ENCODE measurements at places on chromosomes 11 and 22.

GRCh38 chr11:86515297-86516094 lies 140.8 kb downstream of the CCDC81 start:
- DNase-seq, result no peak

- peak; percentile 32 for DNase-seq
These were observed 27.8 kb upstream of the ELFN2 start for GRCh38 chr22:37454857-37455686.

- DNase-seq, result no peak
These were observed 53.0 kb downstream of the OSBPL5 start for GRCh38 chr11:3111919-3112690.

GRCh38 chr11:86476109-86476861 lies 101.6 kb downstream of the CCDC81 start:
- DNase-seq, result no peak

DNA sequence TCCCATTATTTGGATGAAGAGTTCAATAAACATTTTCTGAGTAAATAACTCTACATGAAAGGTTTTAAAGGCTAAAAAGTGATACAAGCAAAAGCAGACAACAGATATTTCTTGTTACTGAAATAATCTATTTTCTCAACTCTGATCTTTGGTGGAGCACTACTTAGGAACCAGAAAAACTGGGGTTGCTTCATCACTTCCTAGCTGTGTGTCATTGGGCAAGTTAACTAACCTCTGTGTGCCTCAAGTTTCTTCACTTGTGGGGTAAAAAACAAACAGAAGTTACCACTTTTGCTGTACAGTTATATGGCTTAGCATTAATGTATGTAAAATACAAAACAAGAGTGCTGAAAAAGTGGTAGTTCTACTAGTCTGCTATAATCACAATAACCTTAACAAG lies 5.6 kb downstream of the MAPK1 start:
- no peak for DNase-seq

GRCh38 chr22:43096420-43096819 lies 7.2 kb upstream of the TTLL1 start:
- no peak for DNase-seq

DNA sequence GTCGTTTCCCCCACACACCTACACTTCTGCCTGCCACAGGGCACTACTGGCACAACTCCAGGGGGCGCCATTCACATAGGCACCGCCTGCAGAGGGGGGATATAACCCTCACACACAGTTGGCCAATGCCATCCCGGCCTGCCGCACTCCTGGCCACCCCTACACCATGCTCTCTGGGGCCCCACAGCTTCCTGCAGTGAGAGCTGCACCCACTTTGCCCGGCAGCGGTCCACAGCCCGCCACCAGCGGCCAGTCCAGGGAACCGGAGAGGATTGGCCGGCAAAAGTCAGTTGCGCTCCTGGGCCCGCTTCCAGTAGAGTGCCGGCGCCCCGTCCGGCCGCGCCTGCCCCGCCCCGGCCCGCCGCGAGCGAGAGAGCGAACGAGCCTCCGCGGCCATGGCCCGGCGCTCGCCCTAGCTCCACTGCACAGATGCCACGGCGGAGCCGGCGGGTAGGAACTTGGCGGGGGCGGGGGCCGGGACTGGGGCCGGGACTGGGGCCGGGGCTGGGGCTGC lies 25.6 kb upstream of the SUSD2 start:
- no peak for DNase-seq

DNA sequence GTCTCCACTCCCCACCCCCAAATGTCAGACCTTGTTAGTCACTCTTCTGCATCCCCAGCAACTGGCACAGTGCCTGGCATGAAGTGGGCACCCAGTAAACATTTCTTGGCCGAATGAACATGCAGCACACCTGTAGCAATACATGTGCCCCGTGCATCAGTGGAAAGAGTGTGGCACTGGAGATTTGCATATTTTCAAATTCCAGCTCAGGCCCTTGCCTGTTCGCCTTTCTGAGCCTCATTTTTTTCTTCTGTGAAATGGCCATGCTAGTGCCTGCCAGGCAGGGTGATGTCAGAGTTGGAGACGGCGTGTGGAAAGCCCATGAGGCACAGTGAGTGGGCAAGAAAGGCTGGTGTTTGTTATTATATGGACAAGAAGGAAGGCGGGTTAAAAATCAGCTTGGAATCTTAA lies 38.7 kb downstream of the CD82 start:
- no peak for DNase-seq

DNA sequence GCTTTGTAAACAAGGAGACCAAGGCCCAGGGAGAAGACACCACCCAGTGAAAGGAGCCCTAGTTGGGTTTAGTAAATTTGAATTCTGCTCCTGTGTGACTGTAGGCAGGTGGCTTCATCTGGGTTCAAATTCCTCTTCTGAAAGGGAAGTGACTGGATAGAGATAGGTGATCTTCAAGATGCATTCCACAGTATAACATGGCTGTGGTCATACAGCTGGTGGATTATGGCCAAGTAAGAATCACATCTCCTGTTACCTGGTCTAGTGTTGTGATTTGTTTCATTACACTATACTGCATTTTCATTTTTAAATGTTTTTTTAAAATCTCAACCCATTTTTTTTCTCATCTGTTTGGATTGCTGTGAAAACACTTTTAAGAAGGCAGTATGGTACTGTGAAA lies 58.0 kb upstream of the PICALM start:
- DNase-seq, result no peak

DNA sequence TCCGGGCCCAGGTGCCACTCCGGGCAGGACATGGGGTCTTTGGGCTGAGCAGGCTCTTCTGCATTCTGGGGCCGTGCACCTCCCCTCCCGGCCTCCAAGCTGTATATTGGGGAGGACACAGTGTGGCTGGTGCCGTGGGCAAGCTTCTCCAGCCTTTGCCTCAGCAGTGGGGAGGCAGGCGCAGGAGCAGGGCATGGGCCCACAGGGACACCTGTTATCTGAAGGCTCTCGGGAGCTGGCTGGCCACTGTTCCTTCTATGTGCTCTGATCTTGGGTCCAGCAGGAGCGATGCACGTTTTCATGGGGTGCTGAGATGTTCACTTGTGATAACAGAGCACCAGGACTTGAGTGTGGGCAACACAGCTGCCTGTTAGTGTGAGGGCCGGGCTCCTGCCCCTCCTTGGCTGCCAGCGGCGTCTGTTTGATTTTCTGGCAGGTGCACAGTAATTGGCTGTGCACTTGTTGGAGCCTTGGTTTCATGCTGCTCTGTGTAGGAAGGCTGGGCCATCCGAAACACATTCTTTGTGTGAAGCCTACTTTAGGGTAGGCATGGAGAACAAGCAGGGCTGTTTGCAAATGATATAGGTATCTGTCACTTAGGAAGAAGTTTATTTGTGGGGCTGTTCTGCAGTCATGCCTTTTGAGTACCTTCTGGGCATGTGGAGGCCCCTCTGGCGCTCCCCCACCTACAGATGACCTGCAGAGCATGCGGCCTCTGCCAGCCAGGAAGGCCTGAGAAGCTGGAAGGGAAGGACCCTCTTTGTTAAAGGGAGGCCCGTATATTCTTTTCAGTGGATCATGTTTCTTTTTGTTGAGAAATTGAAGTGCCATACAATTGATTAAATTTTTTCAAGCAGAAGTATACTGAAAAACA lies 201.5 kb downstream of the TBC1D22A start:
- DNase-seq, result peak; percentile 91

DNA sequence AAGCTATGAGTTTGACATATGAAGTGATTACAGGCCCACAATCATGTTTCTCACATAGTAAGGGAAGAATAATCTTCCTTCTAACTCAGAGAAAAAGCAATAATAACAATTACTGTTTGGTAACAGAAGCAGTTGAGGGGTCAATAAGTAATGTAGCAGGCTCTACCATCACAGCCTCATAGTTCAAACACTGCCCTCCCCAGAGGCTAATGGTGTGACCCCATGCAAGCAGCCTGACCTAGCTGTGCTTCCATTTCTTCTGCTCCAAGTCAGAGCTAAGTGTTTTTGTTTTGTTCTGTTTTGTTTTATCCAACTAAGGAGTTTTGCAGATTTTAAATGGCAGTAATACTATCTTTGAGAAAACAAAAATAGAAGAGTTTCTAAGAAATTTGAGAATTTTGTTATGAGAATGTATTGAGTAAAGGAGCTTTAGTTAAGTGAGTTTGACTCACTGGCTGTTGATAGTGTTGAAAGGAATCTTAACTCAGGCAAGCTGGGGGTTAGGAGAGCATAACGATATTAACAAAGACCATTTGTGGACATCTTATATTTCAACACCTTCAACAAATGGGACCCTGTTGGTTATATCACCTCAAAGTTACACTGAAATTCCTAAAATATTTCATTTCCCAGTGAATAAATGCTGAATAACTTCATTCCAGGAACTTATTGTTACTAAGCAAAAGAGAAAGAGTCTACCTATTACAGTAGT lies 48.5 kb downstream of the GUCY1A2 start:
- DNase-seq, result no peak

- no peak for DNase-seq
These were observed 103.1 kb downstream of the PDE2A start for GRCh38 chr11:72570893-72571661.

GRCh38 chr11:60332846-60333245 lies 5.8 kb downstream of the MS4A6E start:
- DNase-seq, result no peak

DNA sequence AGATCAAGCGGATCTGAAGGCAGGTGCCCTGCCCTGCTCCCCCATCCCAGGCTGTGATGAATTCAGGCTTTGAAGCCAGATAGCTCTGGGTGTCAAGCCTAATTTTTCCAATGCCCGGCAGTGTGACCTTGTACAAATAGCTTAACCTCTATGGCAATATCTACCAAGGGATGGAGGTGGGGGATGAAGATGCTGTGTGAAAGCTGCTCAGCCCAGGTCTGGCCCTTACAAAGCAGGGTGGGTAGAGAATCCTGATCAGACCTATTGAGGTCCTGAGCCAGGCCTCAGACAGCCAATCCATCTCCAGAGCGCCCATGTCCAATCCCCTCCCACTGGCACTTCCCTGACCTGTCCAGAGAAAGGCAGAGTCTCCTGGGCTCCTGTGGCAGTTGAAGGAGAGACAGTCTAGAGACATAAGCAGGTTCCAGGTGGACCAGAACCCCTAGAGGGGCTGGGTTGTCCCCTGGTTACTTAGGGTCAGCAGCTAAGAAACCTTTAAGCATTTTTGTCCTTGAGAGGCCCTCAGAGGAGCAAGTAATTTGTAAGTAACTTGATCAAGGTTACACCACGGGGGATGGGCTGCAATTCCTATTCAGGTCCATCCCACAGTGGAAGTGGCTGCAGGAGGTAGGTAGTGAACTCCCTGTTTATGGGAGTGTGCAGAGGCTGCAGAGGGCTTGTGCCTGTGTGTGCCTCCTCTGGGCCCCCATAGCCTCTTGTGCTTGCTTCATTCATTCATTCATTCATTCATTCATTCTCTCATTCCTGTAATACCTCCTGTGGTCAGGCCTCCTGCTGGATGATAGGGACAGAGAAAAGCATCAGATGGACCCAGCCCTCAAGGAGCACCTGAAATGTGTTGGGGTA lies 10.4 kb downstream of the P2RY2 start:
- no peak for DNase-seq

- no peak for DNase-seq
These were observed 46.1 kb upstream of the RASSF10 start for GRCh38 chr11:12963051-12963450.

DNA sequence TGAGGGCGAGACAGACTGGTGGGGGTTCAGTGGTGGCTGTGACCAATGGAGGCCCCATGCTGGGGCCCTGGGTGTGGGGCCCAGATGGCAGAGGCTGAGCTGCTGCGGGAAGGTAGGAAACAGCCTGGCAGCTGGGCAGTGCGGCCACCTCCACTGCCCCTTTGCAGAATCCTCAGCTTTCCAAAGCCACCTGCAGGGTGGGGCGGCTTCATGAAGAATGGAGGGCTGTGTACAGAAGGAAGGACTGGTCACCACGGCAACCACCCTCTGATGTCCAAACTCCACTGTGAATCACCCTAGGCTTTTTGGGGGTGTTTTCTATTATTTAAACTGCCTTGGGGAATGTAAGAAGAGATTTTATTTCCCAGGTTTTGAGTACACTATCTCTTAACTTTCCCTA lies 166.3 kb upstream of the NAV2 start:
- DNase-seq, result no peak

DNA sequence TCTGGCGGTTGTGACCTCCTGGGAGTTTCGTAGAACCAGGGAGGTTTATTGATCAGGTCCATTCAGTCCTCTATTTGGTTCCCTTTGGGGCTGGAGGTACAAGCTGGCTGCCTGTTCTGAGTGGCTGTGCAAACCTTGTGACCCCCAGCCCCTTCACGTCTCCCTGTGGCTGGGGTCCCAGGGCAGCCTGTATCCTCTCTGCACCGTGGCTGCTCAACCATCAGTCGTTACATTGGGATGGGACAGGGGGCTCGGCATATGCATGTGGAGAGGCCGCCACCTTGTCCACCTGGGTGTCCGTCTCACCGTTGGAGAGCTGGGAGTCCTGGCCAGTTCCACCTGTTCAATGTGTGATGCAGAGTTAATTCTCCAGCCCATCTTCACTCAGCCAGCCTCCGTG lies 195.7 kb downstream of the TBC1D22A start:
- DNase-seq, result no peak

DNA sequence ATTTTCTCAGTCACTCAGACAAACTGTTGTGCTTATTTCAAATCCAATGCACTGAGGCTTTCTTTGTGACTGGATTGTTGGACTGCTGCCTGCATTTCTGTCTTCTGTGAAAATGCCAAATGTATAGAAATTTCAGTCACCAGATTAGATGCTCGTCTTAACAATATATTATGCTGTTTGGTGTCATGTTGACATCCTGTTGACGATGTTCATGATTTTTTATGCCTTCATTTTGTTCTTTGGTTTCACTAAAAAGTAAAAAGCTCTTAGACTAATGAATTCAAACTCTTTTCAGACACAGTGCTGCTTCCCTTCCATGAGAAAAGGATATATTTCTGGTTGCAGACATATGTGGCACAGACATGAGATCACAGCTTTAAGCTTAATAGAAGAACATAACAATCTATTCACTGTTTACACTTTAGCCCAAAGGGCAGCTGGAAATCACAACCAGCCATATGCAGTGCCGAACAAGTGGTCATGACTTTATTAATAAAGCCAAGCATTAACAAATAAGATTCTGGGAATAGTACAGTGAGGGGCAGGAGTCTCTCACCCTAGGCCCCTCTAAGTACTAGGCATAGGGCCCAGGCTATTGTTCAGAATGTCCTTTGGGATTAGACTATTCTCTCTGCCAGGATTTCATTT lies 9.4 kb upstream of the SOX6 start:
- peak; percentile 56 for DNase-seq

- DNase-seq, result peak; percentile 88
These were observed 36.8 kb upstream of the WNT7B start for GRCh38 chr22:46013460-46014416.

- DNase-seq, result peak; percentile 96
These were observed 52.1 kb downstream of the LHFPL7 start for GRCh38 chr22:24894220-24894975.

Measured in SHP77 treated with DMSO at 0.1 percent for 48 hours (cell line).